ENCODE measurements at places on chromosomes 3 and 15. TPM values are rescaled to one million over a fixed set of nuclear protein-coding genes. Genes with fewer than 3 reads are reported as not detected.

ZNF639 gene
- 55.7 TPM for total RNA-seq

HIGD1A gene
- total RNA-seq: 241 TPM

TAGLN3 gene
- 29.5 TPM for total RNA-seq

GOLGA6A gene
- not detected for total RNA-seq

COL7A1 gene
- 46.3 TPM for total RNA-seq

STXBP5L gene
- under 0.01 TPM for total RNA-seq

LRTM1 gene
- not detected for total RNA-seq

ATP10A gene
- 0.66 TPM for total RNA-seq

SCN11A gene
- under 0.01 TPM for total RNA-seq

INSYN1 gene
- total RNA-seq: 0.50 TPM

NR2F2 gene
- total RNA-seq: 41.1 TPM

NUSAP1 gene
- 51.1 TPM for total RNA-seq

GRK7 gene
- under 0.01 TPM for total RNA-seq

ZMYND10 gene
- 1.2 TPM for total RNA-seq

CP gene
- not detected for total RNA-seq

CTDSPL2 gene
- total RNA-seq: 58.2 TPM

ANKRD63 gene
- not detected for total RNA-seq

SLC51B gene
- total RNA-seq: 0.33 TPM

CCDC12 gene
- total RNA-seq: 30.6 TPM

FBXW12 gene
- total RNA-seq: not detected

ITIH1 gene
- total RNA-seq: not detected

RNU5B-1 gene
- total RNA-seq: not detected

DLEC1 gene
- 0.12 TPM for total RNA-seq

RPL14 gene
- 331 TPM for total RNA-seq

LRRC49 gene
- 19.7 TPM for total RNA-seq

PLA2G4D gene
- not detected for total RNA-seq

GPR176 gene
- 135 TPM for total RNA-seq

TMC3 gene
- total RNA-seq: not detected

HRH1 gene
- 11.4 TPM for total RNA-seq

MYLK gene
- total RNA-seq: 611 TPM

TLR9 gene
- under 0.01 TPM for total RNA-seq

BFSP2 gene
- not detected for total RNA-seq

RLBP1 gene
- not detected for total RNA-seq

CYP1A2 gene
- not detected for total RNA-seq

ADAMTS9 gene
- total RNA-seq: 2.1 TPM

PATL2 gene
- 0.62 TPM for total RNA-seq

EXD1 gene
- 0.11 TPM for total RNA-seq

SLC2A2 gene
- total RNA-seq: not detected

UBAP1L gene
- 1.3 TPM for total RNA-seq

REC114 gene
- total RNA-seq: not detected

VPS18 gene
- total RNA-seq: 51.7 TPM

MYZAP gene
- 1.6 TPM for total RNA-seq

PROK2 gene
- total RNA-seq: not detected

SNTN gene
- total RNA-seq: not detected

PPP1R14D gene
- not detected for total RNA-seq

LMAN1L gene
- total RNA-seq: not detected

GOLGA8F gene
- total RNA-seq: not detected

RBP2 gene
- not detected for total RNA-seq

IL5RA gene
- not detected for total RNA-seq

CLDN16 gene
- total RNA-seq: not detected

LRRC34 gene
- total RNA-seq: 11.1 TPM

TMCO5A gene
- total RNA-seq: not detected
